ENCODE measurements at places on chromosomes 5 and 9.

- no peak for DNase-seq
These were observed 754 bp downstream of the GFPT2 start for GRCh38 chr5:180352116-180353047.

DNA sequence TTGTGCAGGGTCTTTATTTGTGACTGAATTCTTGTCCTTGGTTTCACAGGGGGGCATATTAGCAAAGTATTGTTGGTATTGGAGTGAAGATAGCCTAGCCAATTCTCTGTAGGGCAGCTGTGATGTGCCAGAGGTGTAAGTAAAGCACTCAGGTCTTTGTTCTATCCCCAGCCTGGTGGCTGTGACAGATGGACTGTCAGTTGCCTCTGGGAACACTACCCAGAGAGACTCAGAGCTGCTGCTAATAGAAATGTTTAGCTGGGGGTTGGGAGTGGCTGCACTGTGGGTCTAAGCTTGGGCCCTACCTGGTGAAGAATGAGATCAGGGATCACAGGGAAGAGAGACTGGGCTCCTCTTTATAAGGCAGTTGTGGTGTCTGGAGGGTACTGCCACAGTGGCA, 1006.5 kb upstream of the TYRP1 start:
- no peak for DNase-seq

DNA sequence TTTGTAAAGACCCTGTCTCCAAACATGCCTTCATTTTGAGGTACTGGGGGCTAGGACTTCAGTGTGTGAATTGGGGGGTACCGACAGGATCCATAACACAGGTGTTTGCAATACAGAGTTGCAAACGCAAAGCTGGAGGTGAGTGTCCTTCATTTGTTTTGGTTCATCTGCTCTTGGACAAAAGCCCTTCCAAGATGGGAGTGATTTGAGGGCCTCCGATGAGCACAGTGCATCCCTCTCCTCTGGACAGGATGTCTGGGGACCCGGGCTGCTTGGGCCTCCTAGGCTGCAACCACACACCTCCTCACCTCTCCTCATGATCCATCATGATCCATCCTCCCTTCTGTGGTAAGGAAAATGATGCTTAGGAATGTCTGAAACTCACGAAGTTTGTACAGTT, 23.8 kb downstream of the FGD3 start:
- DNase-seq, result no peak

DNA sequence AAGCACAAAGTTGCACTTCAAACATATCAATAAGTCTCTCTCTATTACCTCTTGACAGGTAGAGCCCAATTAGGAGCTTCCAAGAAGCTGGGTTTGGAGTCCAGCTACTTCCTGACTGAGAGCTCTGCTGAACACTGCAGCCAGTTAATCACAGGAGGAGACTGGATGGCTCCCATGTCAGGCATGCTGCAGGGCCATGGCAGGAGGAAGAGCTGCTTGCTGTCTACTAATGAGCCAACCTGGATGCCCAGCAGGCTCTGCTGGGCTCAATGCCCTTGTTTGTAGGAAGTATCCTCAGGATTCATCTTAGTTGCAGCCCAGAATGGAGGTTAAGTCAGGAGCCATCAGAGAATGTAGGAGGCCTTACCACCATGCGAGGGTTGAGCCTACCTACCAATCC, 91.9 kb downstream of the TMEM215 start:
- DNase-seq, result no peak

- DNase-seq, result no peak
These were observed 71.3 kb upstream of the OLFM1 start for GRCh38 chr9:135016037-135016640.

DNA sequence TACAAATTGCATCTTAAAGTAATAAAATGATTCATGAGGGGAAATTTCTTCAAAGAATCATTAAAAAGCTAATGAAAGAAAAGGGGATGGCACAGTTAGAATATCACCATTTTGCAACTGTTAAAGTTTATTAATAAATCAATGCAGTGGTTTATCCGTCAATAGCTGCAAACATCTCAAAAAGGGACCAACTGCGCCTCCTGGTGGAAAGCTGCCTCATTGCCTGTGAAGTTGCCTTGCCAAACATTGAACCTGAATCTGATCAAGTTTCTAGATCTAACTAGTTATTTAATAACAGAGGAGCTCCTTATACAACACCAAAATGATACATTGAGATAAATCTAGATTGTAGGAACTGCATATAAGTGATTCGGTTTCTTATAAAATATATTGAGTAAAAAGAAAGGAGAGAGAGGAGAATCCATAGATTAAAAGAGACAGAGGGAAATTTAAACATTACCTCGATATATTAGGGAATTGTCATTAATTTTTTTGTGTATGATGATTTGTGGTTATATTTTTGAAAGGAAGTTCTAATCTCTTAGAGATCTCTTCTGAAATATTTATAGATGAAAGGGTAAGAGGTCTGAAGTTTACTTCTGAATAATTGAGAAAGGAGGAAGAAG, 6.9 kb upstream of the NDUFB6 start:
- DNase-seq, result peak; percentile 86

- DNase-seq, result no peak
These were observed 453.0 kb downstream of the SLCO4C1 start for GRCh38 chr5:101843055-101843454.

DNA sequence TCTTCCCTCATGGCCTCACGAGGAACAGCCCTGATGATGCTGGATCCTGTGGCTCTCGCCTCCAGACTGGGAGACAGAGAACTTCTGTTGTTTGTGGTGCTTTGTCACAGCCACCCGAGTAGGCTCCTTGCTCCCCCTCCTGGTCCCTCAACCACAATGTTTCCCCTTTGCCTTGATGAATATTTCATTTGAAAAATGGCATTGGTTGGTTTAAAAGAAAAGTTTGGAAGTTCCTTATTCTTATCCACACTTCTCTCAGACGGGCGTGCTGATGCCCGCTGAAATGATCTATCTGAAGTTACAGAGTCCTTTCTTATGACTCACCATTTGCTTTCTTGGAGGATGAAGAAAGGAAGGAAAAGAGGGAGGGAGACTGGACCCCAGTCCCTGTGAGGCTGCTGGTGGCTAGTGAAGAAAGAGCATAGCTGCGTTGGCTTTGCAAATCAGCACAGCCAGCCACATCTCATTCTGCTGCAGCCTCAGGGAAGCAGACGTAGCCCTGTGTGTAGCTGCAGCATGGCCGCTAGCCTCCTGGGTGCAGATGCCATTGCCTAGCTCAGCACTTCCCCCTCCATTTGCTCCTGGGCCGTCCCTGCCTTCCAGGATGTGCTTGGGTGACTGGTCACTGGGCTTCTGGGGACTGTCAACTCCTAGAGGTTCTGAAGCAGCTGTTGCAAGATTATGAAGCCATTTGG, 185.9 kb downstream of the ERCC6L2 start:
- DNase-seq, result peak; percentile 47

DNA sequence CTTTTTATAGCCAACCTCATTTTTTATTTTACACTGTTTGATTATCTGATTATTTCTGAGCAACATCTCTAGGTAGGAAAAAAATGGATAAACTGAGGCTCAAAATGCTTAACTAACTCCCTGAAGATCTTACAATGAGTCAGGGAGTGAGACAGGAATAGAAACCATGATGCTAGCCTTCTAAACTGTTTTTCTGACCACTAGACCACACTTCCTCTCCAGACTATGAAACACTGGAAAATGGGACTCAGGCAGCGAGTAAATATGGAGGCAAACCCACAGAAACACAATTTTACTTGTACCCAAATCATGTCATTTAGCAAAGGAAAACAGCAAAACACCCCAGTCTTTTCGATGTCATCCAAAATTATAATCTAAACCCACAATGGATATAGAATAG, 129.9 kb upstream of the ANKH start:
- no peak for DNase-seq

DNA sequence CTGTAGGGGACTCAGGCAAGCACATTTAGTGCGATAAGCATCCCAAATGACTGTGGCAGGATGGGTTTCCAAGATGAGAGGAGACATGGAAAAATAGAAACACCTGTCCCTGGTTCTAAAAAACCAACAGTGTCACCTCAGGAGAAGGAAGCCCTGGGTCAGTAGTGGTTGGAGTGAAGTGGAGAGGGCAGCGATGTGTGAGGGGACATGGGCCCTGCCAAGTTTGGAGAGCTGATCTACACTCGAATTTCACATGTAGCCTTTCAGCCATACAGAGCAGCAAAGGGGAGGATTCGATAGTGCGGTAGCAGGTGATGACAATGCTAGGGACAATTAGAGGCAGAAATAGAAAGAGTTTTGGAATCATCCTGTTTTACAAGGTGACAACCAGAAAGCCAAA, 32.6 kb upstream of the LHX2 start:
- DNase-seq, result no peak

DNA sequence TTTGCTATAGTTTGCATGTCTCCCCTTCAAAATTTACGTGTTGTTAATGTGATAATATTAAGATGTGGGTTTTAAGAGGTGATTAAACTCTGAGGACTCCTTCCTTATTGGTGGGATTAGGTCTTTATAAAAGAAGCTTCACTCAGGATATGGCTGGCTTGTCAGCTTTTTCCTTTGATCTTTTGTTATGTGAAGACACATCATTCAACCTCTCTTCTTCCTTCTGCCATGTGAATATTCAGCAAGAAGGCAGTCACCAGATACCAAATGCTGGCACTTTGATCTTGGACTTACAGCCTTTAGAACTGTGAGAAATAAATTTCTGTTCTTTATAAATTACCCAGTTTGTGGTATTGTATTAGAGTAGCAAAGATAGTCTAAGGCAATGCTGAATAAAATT, 855.9 kb upstream of the CDH10 start:
- no peak for DNase-seq

DNA sequence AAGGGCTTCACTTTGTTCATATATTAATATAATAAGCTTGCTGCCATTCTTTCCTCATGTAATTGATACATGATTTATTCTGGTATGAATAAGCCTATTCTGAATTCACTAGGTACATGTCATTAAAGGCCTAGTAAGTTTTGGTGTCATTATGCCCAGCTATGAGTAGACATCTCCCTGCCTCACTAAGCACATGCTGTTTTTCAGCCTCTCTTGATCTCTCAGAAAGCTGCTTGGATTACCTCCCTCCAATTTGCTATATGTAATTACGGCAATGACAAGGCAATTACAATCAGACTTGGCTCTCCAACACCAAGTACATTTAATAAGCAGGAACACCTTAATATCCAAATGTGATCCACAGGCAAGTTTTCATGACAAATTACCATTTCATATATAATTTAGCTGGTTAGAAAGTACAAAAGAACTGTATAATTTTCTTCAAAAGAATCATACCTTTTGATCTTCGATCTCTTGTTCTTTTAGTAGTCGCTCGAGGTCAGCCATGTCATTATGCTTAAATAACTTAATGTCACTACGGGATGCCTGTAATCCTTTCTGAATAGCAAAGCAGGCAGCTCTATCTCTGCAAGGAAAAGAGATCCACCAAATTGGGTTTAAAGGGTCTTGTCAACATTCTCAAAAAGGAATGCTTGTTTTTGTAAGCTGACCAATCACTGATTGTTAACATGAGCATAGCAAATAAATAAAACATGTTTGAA, 56.3 kb downstream of the SPTLC1 start:
- DNase-seq, result no peak

DNA sequence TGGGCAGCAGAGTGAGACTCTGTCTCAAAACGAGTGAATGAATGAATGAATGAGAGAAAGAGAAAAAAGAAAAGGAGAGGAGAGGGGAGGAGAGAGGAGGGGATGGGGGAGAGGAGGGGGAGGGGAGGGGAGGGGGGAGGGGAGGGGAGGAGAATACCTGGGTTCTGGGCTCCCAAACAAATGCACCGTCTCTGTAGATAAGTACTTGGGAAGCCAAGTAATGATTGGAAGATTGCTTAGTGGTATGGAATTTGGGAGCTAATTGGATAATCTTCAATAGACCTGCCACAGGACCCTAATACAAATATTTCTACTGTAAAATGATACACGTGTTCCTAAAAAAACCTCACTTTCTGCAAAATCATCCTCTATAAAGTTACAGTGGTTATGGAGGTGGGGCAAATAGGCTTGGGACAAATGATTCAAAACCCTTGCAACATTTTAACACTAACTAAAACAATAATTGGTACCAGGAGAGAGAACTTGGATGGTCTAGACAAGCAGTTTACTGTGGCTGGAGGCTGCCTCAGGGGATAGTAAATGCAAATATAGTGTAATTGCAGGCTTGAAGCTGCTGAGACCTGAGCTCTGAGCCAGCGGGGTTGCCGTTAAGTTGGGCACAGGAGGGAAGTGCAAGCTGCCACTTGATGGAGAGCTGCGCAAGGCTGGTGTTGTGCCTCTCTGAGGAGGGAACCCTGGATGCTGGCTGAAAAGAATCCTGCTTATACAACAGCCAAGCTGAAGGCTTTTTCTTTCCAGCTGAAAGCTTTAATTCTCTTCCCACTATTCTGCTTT, 3.5 kb downstream of the HEMGN start:
- DNase-seq, result no peak

GRCh38 chr9:6551136-6551535, 94.4 kb downstream of the GLDC start:
- DNase-seq, result no peak

- DNase-seq, result no peak
These were observed 132.5 kb downstream of the CDH18 start for GRCh38 chr5:19855453-19855852.

DNA sequence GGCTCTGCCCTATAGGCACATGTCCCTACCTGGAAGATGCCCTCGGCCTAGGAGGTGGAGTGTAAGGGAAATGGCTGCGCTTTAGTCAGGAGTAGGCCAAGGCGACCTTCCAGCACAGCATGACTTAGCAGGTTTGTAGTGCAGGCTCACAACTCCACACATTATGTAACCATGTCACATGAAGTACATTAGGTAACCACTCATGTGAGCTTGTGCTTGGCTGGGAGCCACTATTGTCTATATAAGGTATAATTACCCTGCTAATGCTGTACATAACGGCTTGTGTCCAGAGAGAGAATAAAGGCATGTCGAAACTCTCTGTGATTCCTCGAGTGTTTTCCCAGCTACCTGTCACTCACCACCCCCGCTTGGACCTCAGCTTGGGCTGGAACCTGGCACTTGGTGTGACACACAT, 74.9 kb downstream of the CAMK4 start:
- no peak for DNase-seq

GRCh38 chr5:43046474-43046873, 6.4 kb upstream of the ANXA2R start:
- no peak for DNase-seq

- no peak for DNase-seq
These were observed 179.8 kb upstream of the EDIL3 start for GRCh38 chr5:84564321-84565075.

DNA sequence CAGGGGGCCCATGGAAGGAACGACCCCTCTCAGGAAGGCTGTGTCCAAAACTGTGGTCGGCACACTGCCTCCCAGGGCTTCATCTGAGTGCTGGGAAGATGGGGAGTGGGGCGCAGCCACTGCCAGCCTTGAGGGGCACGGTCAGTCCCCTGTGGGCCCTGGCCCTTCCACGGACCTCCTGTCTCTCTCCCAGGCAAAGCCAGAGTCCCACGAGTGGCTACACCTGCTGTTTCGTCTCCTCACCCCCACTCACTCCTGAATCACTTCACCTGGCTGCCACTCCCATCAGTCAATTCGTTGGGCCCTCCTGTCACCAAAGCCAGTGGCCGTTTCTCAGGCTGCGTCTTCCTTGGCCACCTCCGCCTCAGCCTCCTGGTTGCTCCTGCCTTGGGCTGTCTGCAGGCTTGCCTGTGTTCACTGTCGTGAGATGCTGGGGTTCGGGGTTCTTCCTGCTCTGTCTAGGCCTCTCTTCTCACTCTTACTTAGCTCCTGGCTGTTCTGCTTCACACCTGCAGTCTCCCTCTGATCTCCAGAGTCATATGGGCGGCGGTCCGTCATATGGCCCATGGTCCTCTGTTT, 58.8 kb upstream of the RNF130 start:
- DNase-seq, result no peak

Data from activated CD4-positive, alpha-beta T cell treated with anti-CD3 and anti-CD28 coated beads, Interleukin-2, amount 50 U/mL, for 4 hours (primary cell).